Esophagus mucosa (tissue), 1 donor: ENCODE measurements at places on chromosomes 11 and 22. TPM values are rescaled to one million over a fixed set of nuclear protein-coding genes. Genes with fewer than 3 reads are reported as not detected.

DNA sequence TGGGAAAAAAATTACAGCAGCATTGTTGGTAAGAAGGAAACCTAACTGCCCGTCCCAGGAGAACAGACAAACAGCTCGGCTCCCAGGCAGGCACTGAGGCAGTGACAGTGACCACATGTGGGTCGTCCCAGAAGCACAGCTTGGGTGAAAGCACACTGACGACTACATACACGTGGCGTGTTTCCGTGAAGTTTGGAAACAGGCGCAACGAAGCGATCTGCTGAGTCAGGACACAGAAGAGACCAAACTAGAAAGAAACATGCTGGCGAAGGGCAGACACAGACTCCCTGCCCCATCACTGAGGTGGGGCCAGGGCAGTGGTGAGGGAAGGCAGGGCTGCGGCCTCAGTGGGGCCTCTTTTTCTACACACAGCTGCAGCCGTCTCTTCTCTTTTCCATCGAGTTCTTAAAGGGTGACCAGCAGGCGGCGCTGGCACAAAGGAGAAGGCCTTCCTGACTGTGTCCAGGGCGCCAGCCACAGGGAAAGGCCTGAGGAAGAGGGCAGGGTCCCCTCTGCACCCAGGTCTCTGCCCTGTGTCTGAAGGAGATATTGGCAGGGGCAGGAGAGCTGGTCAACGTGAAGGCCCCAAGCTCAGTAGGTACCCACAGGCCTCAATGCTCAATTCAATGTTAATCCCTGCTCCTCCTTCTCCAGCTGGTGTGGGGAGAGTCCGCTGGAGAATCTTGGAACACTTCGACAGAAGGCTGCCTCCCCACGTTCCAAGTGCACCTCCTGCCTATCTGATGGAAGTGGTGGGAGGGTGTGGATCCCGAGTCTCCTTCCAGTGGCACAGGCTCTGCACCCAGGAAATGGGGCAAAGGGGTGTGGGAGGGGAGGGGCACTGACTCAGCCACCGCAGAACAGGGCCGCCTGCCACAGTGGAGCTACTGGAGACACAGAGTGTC lies 19.9 kb downstream of the CARS1 start:
- ATAC-seq = peak; percentile 88

- ATAC-seq = no peak
Observed at GRCh38 chr11:14042686-14043465, 80.4 kb downstream of the SPON1 start.

DNA sequence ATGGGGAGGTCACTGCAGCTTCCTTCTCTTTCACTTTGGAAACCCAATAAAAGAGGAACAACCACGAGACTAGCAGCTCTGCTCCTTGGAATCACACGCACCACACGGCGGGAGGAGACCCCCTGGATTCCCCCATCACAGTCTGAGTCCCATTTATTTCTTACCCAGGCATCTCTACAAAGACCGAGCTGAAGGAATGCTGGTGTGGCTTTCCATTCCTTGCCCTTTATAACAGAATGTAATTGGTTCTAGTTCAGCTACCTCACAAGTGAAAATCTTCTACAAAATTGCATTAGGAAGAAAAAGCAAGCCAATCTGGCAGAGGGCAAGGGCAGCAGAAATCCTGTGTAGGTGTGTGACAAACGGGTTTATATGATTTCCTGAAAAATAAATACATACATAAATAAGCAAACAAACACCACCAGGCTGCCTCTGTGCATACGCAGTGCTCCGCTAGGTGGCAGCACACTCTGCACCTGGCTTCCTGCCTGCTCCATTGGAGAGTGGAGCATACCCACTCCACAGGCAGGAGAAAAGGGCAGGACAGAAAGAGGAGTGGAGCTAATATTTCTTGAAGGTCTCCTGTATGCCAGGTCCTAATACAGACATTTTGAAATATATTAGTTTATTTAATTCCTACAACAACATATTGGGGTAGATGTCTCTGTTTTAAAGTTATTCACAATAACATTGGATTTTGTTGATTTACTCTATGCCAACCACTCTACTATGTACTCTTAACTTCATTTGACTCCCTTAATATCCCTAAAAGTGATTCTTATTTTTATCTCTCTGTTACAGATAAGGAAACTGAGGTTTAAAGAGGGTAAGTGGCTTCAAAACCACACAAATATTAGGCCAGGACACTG lies 673.1 kb downstream of the KCNA4 start:
- peak; percentile 73 for ATAC-seq

DNA sequence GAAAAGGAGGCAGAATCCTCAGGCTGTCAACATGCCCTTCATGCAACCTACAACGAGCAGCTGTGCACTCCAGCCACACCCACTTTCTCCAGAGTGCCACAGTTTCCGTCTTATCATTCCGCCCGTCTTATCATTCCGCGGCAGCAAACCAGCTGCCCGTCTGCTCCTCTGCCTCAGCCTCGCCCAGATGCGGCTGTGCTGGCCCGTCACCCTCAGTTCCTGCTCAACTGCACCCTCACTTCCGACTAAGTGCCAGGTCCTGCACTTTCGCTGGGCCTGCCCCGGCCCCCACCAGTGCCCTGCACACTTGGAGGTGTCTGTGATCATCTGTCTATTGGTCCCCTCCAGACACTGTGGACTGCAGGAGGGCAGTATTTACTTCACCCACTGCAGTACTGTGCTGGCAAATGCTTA lies 43.7 kb downstream of the MICAL3 start:
- peak; percentile 56 for ATAC-seq

GRCh38 chr11:116838321-116839084 lies 1.1 kb upstream of the APOA1 start:
- no peak for ATAC-seq

GRCh38 chr11:117819096-117820040 lies 5.2 kb downstream of the FXYD2 start:
- peak; percentile 31 for ATAC-seq

DNA sequence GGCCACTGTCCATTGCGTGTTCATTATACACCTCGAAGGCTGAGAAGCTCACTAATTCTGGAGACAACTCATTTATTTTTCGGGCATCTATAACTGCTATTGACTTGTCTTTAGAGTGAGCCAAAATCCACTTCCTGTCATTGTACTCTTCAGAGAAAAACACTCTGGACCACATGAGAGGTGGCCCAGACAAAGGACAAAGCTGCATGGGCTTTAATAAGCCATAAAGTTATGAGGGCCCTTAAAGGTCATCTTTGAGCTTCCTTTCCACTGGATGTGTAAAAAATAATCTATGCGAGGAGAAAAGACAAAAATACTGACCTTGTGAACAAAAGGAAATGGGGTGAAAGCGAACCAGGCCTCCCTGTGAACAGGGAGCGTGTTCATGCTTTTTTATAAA lies 63.5 kb upstream of the ZC3H12C start:
- no peak for ATAC-seq

GRCh38 chr11:75582895-75583717 lies 21.1 kb downstream of the SERPINH1 start:
- peak; percentile 65 for ATAC-seq

- no peak for ATAC-seq
Observed at GRCh38 chr22:29184849-29185490, 20.7 kb upstream of the EMID1 start.

OR51E2 gene
- not detected for total RNA-seq

LINC01488 gene
- not detected for total RNA-seq

SPON1 gene
- total RNA-seq = 3.1 TPM

OR8B3 gene
- not detected for total RNA-seq
